ENCODE measurements at places on chromosomes 12 and 14.

DNA sequence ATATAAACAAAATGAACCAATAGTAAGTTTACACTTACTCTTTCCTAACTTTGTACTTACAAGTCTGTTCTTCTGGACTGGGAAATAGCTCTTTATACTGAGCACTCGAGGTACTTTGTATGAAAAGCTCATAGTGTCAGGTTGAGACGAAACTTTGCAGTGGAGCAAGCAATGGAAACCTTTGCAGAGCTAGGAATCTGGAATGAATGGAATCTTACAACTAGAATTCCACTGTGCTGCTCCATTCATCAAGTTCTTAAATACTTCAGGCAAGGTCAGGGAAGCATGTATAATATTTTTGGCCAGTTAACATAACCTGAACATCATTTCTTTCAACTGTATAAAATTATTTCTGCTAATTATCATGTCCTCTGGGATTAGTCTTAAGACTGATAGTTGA is 1327.5 kb upstream of the FLRT2 start:
- DNase-seq: no peak

- no peak for DNase-seq
Observed at GRCh38 chr14:33943096-33943883, 7.6 kb downstream of the EGLN3 start.

DNA sequence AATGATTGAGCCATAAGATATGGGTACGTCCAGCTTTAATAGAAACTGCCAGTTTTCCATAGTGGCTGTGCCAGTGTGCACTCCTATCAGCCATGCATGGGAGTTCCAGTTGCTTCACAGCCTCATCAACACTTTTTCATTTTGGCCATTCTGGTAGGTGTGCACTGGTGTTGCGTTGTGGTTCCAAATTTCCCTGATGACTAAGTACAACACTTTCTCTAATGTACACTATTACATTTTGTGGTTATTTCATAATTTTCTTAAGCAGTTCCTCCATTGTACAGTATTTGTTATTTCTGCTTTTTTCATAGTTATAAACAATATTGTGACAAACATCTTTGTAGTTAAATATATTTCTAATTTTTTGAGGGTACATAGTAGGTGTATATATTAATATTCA is 21.5 kb upstream of the OAS1 start:
- DNase-seq: no peak

GRCh38 chr14:68520637-68521556 is 272.0 kb downstream of the ZFP36L1 start:
- DNase-seq: no peak

- DNase-seq: no peak
Observed at GRCh38 chr14:45120096-45120495, 14.2 kb downstream of the FKBP3 start.

GRCh38 chr14:51596488-51597117 is 55.1 kb upstream of the FRMD6 start:
- DNase-seq: no peak

DNA sequence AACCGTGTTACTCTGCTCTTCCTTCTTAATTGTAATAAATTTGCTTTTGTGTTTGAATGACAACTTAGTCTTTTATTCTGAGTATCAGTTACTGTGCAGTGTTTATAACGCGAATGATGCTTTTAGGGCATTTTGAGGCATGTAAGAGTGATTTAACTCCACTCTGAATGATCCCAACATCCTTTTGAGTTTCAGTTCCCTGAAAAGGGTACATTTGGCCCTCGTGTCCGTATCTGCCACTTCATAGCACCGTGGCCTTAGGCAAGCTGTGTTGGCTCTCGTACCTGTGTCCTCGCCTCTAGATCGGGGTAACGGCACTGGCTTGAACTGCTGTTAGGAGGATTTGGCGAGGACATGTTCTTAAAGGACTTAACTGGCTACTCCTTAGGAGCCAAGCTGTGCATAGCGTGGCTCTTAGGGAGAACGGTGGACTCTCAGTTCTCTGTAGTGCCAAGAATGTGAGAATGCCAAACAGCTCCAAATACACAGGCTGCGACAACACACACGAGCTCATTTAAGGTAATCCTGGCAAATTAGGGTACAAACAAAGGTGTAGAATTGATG is 92.0 kb downstream of the PPP2R5C start:
- no peak for DNase-seq
